ENCODE measurements at places on chromosomes 11 and 22.

DNA sequence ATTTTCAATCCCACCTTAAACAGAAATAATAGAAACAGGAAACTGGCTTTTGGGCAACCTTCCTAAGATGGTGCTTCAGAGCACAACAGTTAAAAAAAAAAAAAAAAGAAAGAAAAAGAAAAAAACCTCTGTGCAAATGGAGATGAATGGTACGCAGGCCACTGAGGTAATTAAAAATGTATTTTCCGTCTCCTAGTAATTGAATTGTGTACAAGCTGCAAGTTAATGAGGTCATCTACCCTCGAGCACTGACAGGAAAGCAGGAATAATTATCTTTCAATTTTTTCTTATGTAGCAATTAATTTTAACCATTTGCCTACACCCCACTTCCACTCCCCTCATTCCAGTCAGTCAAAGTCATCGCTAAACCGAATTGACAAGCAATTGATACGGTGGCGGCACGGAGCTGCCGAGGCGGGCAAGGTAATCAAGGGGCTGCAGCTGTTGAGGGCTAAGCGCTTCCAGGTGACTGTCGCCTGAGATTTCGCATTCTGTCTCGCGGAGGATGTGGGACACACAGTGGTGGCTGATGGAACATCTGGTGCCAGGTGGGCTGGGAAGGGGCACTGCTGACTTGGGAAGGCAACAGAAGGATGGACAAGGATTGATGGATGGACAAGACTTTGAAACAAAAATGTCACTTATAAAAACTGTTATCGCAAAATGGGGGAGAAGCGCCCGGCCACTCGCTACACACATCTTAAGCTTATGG lies 109.4 kb downstream of the RCN1 start:
- DNase-seq = no peak

- DNase-seq = no peak
Measured at GRCh38 chr22:48474881-48475280, 1352.8 kb downstream of the BRD1 start.

- no peak for DNase-seq
Measured at GRCh38 chr11:45796461-45796861, 8.5 kb upstream of the SLC35C1 start.

GRCh38 chr22:49942565-49943404 lies 17.8 kb upstream of the PIM3 start:
- no peak for DNase-seq

GRCh38 chr11:106101819-106102218 lies 24.4 kb downstream of the AASDHPPT start:
- DNase-seq = peak; percentile 64

DNA sequence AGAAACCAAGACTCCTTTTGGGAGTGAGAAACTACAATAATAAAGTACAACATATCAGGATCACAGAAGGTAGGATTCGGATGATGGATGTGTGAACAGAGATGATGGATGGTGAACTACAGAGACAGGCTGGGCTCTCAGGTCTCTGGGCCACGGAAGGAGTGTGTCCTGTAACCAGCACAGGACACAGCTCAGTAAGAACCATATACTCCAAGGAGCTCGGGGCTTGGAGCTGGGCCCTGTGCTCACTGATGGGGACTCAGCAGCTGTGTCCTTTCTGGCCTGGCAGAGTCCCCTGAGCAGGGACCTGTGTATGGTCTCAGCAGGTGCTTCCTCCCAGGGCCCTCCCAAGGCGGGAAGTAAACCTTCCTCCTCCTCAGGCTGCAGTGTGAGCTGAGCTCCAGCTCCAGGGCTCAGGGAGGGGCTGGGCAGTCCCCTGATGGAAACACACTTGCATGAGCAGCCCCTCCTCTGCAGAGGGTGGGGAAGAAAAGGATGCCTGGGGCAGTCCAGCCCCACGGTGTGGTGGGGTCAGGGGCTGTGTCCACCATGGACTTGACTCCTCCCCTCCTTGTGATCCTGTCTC lies 39.8 kb upstream of the TOP3B start:
- no peak for DNase-seq

- DNase-seq = no peak
Measured at GRCh38 chr11:83938148-83938547, 652.0 kb upstream of the CCDC90B start.

- DNase-seq = no peak
Measured at GRCh38 chr22:49180683-49181024, 647.0 kb downstream of the BRD1 start.

DNA sequence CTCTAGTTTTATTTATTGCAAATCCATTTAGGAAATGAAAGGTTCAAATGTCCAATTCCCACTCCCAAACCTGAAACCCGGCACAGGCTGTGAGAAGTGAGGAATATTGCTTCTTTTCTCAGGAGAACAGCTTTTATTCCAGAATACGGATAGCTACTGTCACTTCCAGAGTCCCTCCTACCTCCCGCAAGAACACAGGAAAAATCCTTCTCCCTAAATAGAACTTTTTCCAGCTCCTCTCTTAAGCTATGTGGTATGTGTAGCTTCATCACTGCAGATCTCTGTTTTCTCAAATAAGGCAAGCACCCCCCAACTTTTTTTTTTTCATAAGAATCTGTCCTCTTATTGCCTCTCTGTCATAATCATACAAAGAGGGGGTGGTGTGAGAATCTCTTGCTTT lies 126.8 kb downstream of the LARGE1 start:
- no peak for DNase-seq

Data from fibroblast of upper back skin (primary cell).